ENCODE measurements at places on chromosomes 7 and 10.
A peak's percentile ranks its signal among the peaks of the same experiment; 100 is the strongest.

GRCh38 chr10:4109469-4109868 lies 324.5 kb upstream of the KLF6 start:
- no peak for DNase-seq

DNA sequence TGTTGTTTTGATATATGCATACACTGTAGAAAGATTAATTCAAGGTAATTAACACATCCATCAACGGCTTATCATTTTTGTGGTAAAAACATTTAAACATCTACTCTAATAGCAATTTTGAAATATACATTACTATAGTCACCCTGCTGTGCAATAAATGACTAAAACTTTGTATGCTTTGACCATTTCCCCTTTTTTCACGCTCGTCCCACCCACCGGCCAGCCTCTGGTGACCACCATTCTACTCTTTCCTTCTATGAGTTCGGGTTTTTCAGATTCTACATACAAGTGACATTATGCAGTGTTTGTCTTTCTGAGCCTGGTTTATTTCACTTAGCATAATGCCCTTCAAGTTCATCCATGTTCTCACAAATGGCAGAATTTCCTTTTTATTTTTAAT lies 21.3 kb downstream of the CYCS start:
- DNase-seq = no peak

GRCh38 chr10:93248583-93249227 lies 175.0 kb downstream of the CYP26A1 start:
- DNase-seq = no peak

- DNase-seq = no peak
These were observed 46.4 kb upstream of the ECHDC3 start for GRCh38 chr10:11695779-11696178.

- peak; percentile 8 for DNase-seq
These were observed 662 bp downstream of the POLR3A start for GRCh38 chr10:78028438-78029268.

- no peak for DNase-seq
These were observed 101.0 kb downstream of the DIP2C start for GRCh38 chr10:588246-589165.

Data from effector CD8-positive, alpha-beta T cell (primary cell).